ENCODE measurements at places on chromosomes 7 and 10. TPM values are rescaled to one million over a fixed set of nuclear protein-coding genes. Genes with fewer than 3 reads are reported as not detected.

Gene TLX1
- total RNA-seq, result not detected

Gene HKDC1
- not detected for total RNA-seq

Gene ZNF511
- total RNA-seq, result 30.3 TPM

Gene HABP2
- under 0.01 TPM for total RNA-seq

Gene PRLHR
- total RNA-seq, result not detected

Gene CTBP2
- total RNA-seq, result 32.9 TPM

Measured in skeletal muscle tissue (tissue), 5 donors.